ENCODE measurements at places on chromosomes 4 and X.

DNA sequence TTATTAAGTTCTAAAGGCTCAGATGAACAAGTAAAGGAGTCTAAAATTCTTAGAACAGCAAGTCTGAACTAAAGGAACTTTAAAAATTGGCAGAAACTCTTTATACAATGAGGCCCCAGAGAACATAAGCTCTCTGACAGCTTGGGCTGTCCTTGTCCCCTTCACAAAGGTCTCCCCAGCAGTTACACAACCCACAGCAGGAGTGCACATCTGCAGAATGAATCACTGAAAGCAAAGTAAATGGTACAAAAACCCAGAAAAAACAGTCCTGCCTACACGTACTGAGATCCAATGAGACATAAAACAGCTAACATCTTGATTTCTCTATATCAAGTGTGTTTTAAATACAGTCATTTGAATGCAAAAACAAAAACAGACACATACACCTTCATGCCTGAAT, 18.7 kb downstream of the RBBP7 start:
- DNase-seq, result no peak

DNA sequence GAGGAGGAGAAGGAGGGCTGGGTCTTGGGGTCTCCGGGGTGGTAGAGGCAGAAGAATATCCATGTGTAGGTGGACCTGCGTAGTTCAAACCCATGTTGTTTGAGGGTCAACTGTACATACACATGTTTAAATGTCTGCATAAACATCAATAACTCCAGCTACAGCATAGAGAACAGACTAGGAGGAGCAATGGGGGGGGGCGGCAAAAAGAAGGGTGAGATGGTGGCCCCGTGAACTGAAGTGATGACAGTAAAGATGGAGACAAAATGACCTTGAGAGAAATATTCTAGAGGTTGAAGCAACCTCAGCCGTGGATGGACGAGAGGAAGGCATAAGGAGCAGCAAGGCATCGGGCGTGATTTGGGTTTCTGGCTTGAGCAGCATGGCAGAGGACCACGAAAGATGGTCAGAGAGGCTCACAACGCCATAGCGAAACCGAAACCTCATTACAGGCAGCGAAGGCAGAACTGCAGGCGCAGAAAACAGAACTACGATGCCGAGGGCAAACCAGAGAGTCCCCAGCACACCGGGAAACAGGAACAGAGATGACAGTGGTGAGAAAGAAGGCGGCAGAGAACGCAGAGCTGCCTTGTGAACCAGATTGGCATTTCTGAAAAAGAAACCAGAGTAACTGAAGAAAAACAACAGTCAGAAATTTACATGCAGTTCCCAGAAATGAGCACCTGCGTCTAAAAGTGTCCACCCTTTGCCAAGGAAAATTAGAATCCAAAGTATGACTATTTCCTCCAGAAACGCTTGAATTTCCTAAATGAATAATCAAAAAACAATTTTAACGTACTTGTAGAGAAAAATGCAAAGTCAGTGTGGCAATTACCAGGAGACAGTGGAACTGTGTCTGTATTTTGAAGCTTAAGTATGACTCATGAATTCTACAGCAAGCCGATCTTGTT, 50.3 kb upstream of the ENPP6 start:
- DNase-seq, result peak; percentile 70

DNA sequence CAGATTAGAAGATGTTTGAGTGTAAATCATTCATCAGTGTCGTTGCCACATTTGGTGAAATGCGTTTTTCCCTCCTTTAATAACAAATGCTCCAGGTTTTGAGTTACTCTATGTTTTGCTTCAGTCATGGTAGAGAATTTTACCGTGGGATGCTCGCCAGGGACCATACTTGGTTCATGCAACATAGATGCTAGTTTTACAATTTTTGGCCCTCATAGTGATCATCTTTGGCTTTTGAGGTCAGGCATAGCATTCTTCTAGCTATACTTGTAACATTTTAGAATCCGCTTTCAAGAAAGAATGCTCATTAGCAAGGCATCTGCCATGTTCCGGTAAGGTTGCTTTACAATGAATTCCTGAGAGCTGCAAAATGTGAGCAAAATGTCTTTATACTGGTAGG, 147.2 kb downstream of the SPCS3 start:
- no peak for DNase-seq

GRCh38 chr4:150142831-150143230, 64.6 kb downstream of the DCLK2 start:
- no peak for DNase-seq

GRCh38 chrX:38816155-38816554, 14.9 kb downstream of the MID1IP1 start:
- DNase-seq, result peak; percentile 9

DNA sequence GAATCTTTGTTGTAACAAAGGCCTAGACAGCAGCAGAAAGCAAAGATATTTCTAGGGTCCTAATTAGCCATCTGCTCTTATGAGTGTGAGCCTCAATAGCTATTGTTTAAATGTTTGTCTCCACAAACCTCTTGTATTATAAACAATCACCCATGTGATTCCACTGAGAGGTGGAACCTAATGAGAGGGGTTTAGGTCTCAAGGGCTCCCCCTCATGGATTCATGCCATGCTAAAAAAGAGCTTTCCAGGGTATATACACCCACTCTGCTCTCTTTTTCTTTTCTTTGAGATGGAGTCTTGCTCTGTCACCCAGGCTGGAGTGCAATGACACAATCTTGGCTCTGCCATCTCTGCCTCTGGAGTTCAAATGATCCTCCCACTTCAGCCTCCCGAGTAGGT, 42.1 kb downstream of the TRIM61 start:
- no peak for DNase-seq

- no peak for DNase-seq
Observed at GRCh38 chr4:85656759-85657505, 182.0 kb downstream of the ARHGAP24 start.

- DNase-seq, result no peak
Observed at GRCh38 chr4:170374770-170375169, 285.0 kb upstream of the AADAT start.

DNA sequence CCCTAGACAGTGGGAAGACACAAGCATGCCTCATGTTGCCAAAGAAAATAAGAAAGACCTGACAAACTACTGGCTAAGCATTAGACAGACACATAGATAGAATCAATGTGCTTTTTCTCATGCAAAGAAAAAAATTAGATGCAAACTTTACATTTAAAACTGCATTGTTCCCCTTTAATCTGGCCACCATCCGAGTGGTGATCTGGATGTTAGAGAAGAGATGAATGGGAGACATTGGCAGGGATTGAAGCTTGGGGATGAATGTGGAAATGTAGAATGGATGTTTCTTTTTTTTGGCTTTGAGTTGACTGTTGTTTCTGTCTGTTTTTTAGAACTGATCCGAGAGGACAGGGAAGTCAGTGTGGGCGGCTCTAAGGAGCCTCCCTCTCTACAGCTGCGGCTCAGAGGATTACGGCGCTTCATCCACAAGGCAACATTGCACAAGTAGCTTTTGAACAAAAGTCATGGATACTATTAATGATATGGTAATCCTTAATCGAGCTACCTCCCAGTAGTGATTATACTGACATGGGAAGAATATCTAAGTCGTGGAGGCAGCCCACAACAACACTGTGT, 53.0 kb downstream of the HELT start:
- DNase-seq, result no peak

GRCh38 chr4:25090516-25090915, 59.8 kb upstream of the LGI2 start:
- DNase-seq, result no peak

DNA sequence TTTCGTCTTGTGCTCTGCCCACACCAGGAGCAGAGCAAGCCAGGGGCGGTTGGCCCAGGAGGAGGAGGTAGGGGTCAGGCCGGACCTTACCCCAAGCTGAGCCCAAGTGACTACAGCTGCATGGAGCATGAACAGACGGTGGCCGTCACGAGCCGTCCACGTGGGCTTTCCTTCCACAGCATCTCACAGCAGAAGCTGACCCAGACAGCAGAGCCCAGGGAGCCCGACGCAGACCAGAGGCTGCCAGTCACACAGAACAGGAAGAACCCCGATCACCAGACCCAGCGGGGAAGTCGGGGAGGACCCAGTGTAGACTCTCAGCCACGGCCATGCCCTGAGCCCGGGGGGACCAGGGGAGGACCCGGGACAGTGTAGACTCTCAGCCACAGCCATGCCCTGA, 58.0 kb downstream of the FAM53A start:
- DNase-seq, result no peak

- DNase-seq, result no peak
Observed at GRCh38 chr4:86999136-86999643, 64.4 kb downstream of the AFF1 start.

- DNase-seq, result no peak
Observed at GRCh38 chr4:144975718-144976117, 122.3 kb downstream of the ANAPC10 start.

GRCh38 chr4:146095860-146096259, 79.7 kb upstream of the LSM6 start:
- no peak for DNase-seq

GRCh38 chrX:10813761-10814160, 193.4 kb upstream of the MID1 start:
- DNase-seq, result no peak

DNA sequence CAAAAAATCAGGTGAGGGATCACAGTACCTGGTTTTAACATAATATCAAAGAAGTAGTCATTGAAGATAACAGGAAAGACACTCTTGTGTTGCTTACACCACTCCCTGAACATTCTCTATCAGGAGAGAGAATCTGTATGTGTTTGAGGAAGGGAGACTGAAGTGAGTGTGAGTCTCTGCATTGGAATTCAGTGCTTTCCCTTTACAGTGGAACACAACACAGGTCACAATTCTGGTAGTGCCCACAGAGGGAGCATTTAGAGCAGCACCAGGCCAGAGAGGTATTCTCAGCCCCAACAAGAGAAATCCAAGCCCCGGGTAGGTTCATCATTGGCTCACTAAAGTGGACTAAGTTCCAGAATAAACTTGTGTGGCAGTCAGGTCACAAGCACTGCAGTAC, 64.7 kb upstream of the UBQLN2 start:
- no peak for DNase-seq

GRCh38 chr4:165198329-165198728, 9.0 kb upstream of the KLHL2 start:
- DNase-seq, result no peak

DNA sequence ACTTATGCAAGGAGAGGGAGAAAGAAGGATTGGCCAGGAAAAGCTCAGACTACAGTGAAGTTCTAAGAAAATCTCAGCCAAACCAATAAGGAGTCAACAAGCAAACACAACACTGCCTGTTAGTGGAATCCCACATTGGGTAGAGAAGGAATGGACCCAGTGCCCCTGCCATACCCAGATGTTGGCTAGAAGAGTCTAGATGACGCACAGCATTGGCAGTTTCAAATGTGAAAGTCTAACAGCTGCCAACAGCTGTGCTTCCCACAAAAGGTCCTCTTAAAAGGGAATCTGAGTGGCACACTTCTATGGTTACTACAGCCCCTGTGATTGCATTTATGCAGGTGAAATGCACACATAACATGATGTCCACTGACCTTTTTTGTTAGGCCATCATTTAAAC, 37.2 kb upstream of the CPEB2 start:
- no peak for DNase-seq

DNA sequence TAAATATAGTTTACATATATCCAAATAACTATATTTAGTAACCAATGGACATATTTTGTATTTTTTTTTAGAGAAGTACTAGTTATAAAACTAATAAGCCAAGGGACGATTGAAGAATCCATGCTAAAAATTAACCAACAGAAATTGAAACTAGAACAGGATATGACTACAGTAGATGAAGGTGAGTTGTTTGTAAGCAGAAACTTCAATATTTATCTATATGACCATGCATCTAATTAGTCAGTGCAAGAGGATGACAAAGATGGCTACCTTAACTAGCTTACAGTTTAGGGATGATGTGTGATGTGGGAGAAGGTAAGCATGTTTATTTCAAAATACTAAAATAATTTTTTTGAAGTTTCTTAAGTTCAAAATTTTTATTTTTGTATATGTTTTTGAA, 57.7 kb downstream of the HPGDS start:
- no peak for DNase-seq

DNA sequence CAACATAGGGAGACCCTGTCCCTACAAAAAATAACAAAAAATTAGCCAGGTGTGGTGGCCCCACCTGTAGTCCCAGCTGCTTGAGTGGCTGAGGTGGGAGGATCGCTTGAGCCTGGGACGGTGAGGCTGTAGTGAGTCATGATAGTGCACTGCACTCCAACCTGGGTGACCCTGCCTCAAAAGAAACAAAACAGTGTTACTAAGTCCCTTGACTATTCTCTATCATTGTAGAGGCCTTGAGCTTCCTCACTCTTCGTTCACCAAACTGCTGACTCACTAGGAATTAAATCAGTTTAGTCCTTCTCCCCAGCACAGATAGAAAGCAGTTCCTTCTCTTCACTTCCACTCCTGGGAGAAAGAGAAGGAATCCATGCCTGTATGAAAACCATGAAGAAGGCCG, 14.5 kb downstream of the CDS1 start:
- no peak for DNase-seq

GRCh38 chr4:1348014-1348513, 1.1 kb downstream of the UVSSA start:
- DNase-seq, result no peak

- DNase-seq, result no peak
Observed at GRCh38 chrX:14554131-14554715, 24.9 kb downstream of the GLRA2 start.

DNA sequence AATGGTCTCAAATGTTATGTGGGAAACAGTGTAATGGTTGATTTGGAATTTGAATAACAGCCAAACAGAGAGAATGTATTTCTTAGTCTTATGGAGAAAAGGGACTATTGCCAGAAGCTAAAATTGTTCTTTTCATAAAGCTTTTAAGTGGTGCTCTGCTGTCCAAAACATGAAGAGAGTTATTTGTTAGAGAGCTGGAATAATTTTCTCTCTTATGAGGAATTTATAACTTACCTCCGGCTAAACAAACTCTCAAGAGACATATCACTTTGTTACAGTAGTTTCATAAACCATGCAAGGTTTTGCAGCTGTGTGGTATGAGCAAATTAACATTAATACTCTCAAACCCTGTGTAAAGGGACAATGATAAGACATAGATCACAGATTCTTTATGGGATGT, 28.6 kb downstream of the SULT1B1 start:
- DNase-seq, result no peak

- no peak for DNase-seq
Observed at GRCh38 chr4:6527683-6528595, 47.0 kb upstream of the MAN2B2 start.

DNA sequence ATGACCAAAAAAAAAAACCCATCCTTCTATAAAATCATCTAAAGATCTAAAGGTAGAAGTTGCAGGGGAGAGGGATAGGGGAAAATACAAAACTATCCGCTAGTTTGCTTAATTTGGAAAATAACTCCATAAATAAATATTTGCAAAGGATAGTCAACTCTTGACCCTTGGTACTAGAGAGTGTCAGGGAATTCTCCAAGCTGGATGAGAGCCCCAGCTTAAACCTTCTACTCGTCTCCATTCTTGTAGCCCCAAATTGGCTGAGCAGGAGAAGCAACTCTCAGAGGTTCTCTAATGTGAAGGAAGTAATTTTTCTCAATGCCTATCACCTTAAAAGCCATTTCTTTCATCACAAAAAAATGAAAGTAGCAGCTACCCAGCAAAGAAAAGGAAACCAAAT, 35.2 kb downstream of the ACSL4 start:
- no peak for DNase-seq
